ENCODE measurements at places on chromosomes 13 and 19.

- DNase-seq = no peak
Measured at GRCh38 chr13:33710924-33711323, 107.0 kb upstream of the RFC3 start.

DNA sequence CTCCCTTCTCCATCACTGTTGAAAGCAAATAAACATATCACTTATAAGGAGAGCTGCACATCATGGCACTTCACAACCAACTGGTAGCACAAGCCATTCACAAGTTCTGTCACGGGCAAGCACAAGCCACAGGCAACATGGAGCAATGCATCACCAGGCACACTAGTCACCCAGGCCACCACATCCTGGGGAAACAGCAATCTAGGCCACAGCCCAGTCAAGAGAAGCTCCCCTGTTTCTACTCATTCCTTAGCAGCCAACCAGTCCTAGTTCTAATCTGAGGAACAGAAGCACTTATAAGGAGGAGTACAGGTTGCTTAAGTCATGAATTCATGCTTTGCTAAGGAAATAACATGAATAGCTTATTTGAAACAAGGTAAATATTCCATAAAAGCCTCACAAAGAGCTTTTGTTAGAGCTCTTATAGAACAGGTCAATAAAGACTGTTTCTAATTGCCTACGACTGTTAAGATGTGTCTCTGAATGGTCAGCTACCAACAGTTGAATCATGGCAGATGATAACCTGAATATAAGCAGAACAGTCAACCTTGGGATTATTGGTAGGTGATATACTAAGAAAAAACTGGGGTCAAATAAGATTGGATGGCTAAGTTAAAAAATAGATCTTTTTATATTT lies 169.0 kb downstream of the TBC1D4 start:
- no peak for DNase-seq

GRCh38 chr13:102033857-102034331 lies 368.0 kb downstream of the FGF14 start:
- DNase-seq = no peak

- DNase-seq = no peak
Measured at GRCh38 chr13:36344886-36345437, 1.2 kb downstream of the SPART start.

DNA sequence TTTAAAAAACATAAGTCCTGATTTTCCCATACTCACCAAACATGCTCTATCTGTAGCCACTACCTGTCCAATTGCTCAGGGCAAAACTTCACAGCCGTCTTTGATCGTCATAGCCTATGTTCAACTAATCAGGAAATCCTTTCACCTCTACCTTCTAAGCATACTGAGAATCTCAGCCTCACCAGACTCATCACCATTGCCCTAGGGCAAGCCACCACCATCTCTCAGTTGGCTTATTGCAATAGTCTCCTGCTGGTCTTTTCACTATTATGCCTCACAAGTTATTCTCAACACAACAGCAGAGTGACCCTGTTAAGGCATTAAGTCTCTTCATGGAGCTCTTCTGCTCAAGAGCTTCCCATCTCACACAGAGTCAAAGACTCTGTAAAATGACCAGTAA lies 260.4 kb upstream of the MAB21L1 start:
- no peak for DNase-seq
